Activated CD4-positive, alpha-beta T cell treated with anti-CD3 and anti-CD28 coated beads for 48 hours (primary cell): ENCODE measurements at places on chromosomes 1 and 21.

DNA sequence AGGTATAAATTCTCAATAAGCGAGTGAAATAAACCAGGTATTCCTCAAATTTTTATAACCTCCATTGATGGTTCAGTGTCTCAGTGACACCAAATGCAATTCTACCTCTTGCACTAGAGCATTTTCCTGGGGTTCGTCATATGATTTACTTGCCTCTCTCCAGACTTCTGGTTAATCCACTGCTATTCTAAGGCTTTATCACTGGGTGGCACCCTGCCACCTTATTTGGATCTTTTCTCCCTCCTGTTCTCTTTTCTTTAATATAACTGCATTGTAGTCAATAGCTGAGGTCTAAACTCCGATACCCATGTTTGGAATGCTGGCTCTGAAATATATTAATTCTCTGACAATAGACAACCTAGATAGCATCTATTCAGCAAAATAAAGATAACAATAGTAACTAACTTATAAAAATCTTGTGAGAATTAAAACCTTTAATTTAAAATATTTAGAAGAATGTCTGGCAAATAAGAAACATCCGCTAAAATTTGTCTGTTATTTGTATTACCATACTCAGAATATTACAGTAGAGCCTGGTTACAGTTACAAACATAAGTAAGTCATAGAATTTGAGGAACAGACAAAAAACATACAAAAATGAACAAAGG, 436.4 kb downstream of the PLA2G4A start:
- no peak for DNase-seq

- no peak for DNase-seq
These were observed 15.5 kb upstream of the FAM131C start for GRCh38 chr1:16088996-16089395.

DNA sequence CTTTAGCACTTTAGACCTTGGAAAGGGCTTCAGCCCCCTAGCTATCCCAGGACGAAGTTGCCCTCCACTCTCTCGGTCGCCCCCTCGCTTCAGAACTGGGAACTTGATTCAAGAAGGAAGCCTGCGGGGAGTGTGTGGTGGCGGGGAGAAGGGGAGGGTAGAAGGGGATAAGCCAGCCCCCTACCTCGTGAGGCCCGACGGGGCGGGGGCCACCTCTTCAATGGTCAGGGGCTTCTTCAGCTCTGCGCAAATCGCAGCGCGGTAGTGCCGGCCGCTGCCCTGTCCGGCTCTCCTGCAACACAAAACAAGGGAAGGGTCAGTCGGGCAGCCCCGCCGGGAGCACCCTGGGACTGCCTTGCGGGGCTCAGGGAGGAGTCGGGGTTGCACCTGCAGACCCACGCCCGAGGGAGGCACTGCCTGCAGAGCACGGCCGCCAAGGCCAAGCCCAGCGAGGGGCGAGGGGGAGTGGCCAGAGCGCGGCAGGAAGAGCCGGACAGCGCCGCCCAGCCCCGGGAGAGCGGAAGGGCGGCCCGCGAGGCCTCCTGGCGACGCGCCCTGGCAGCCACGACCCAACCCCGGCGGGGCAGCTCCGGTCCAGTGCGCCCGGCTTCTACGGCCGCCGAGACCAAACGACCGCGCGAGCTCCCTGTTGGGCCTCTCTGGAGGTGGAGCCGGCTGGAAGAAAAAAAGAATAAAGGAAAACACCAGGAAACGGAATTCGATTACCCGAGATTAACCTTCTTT, 56.2 kb upstream of the RASAL2 start:
- no peak for DNase-seq

- DNase-seq = no peak
These were observed 59.5 kb downstream of the ENAH start for GRCh38 chr1:225593414-225593813.

- no peak for DNase-seq
These were observed 305 bp upstream of the RPS6KC1 start for GRCh38 chr1:213050745-213051126.

- no peak for DNase-seq
These were observed 84.1 kb downstream of the EVA1C start for GRCh38 chr21:32496568-32496967.

DNA sequence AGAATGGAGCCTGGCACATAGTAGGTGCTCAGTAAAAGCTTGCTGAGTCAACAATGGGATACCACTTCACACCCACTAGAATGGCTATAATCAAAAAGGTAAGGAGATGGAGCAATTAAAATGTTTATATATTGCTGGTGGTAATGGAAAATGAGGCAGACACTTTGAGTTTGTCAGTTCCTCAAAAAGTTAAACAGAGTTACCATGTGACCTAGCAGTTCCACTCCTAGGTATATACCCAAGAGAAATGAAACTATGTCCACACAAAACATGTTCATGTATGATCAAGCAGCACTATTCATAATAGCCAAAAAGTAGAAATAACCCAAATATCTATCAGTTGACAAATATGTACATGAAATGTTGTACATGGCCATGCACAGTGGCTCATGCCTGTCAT, 74.8 kb upstream of the ECE1 start:
- no peak for DNase-seq

GRCh38 chr21:29520171-29520570, 221.4 kb downstream of the BACH1 start:
- no peak for DNase-seq

GRCh38 chr1:59484096-59484495, 187.2 kb downstream of the FGGY start:
- no peak for DNase-seq

- no peak for DNase-seq
These were observed 9.9 kb downstream of the CRP start for GRCh38 chr1:159704481-159704880.

DNA sequence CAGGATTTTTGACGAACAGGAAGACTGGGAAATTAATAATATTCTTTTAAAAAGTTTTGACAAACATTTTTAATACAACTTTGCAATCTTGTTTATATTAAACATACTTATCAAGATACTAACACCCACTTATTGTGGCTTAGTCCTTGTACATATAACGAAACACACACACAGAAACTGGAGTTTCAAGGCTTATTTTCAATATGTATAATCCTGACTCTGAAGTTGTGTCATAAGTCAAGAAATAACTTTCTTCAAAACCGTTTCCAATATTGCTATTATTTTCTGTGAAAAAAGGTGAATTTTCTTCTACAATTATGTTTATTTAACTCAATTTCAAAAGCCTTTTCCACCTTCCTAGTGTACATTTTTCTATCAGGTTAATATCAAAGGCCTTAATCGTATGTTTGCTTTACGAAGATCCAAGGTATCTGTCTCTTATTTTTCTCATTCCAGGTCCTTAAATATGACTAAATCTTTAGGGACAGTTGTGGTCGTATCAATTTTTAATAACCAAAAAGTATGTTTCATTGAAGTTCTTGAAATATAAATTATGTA, 1.8 kb downstream of the CDKN2C start:
- no peak for DNase-seq

DNA sequence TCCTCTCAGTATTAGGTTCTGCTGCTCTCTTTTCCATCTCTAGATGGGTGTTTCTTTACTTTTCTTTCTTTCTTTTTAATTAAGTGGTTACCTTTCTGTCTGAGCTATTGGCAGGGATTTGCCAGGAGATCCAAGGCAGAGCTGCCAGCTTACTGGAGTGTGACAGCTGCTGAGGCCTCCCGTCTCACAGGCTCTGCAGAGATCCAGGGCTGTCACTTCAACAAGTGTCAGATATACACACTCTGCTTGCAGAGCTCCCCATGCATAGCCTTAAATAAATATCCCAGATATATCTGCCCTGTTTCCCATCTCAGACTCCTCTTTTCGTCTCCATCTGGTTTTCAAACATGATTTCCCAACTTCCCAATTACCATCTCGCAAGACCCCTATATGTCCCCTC, 124.3 kb downstream of the NOS1AP start:
- DNase-seq = no peak

- no peak for DNase-seq
These were observed 20.0 kb downstream of the CEP170 start for GRCh38 chr1:243234978-243235647.

DNA sequence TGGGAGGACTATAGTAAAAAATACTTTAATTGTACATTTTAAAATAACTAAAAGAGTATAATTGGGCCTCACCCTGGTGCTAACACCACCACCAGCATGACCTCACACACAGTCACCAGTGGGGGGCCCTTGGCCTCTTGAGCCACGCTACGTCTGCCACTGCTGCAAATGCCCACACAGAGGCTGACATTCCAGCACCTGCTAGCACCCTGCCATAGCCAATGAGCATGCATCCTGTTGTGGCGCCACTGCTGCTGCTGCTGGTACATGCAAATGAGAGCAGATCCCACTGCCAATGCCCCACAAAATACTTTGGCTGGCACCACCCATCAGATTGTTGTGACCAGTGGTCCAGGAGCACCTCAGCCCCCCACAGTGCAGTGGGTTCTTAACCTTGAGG, 31.5 kb upstream of the TNR start:
- no peak for DNase-seq

- DNase-seq = no peak
These were observed 165.3 kb downstream of the SLC35F3 start for GRCh38 chr1:234069760-234070159.

- DNase-seq = no peak
These were observed 15.7 kb downstream of the HSD11B1 start for GRCh38 chr1:209720326-209720725.
